ENCODE measurements at places on chromosomes 5 and 9.

- no peak for DNase-seq
These were observed 123.3 kb downstream of the SUSD1 start for GRCh38 chr9:112051812-112052211.

GRCh38 chr5:179120421-179120861, 60.3 kb downstream of the ZNF354C start:
- DNase-seq: no peak

GRCh38 chr5:145562931-145563330, 272.2 kb downstream of the PRELID2 start:
- DNase-seq: no peak

GRCh38 chr9:136671646-136672430, 9.1 kb downstream of the EGFL7 start:
- DNase-seq: peak; percentile 60

- DNase-seq: no peak
These were observed 187.1 kb downstream of the ARHGEF28 start for GRCh38 chr5:73812962-73813588.
